ENCODE measurements at places on chromosomes 2 and 18.

- no peak for DNase-seq
These were observed 146.3 kb downstream of the WDSUB1 start for GRCh38 chr2:159140070-159140769.

DNA sequence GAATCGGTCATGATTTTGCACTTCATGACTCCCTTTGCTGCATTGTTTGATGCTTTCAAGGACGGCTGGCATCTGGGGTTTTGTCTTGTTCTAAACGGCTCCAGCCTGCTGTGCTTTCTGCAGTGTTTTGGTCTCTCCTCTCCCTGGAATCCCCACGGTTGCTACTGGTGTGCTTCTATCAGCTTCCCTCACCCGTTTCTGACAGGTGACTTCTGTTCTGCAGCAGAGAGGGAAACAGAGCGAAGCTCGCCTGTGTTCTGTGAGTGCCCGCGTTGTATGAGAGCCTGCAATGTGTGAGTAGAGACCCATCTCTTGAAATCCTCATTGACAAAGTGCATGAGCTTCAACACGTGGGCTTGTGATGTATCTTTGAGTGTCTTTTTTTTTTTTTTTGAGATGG is 102.8 kb downstream of the DCDC2C start:
- no peak for DNase-seq

GRCh38 chr2:24652265-24653182 is 140.7 kb downstream of the PTRHD1 start:
- DNase-seq, result no peak

DNA sequence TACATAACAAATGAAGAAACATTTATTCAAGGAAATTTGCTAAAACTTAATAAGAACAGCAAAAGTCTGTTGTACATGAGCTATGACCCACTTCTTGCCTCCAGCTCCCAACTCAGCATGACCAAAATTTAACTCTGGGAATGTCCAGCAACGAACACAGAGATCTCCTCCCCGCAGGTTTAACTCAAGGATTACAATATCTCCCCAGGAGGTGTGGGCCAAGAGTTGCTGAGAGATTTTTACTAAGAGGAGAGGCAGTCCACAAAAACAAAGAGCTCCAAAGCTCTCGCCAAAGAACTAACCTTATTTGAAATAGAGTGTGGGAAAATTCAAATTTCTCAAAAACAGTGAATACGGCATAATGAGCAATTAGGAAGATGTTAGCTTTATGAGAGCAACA is 318.5 kb downstream of the GRB14 start:
- no peak for DNase-seq

All from activated CD4-positive, CD25-positive, alpha-beta regulatory T cell (primary cell).